ENCODE measurements at places on chromosomes 11 and 22.

- no peak for DNase-seq
Measured at GRCh38 chr11:770642-771616, 6.4 kb downstream of the GATD1 start.

GRCh38 chr11:2475136-2475918 is 30.5 kb downstream of the KCNQ1 start:
- DNase-seq = no peak

GRCh38 chr22:44181033-44181911 is 547 bp downstream of the PARVG start:
- DNase-seq = peak; percentile 27

- DNase-seq = no peak
Measured at GRCh38 chr11:70926543-70927201, 325.7 kb downstream of the SHANK2 start.

DNA sequence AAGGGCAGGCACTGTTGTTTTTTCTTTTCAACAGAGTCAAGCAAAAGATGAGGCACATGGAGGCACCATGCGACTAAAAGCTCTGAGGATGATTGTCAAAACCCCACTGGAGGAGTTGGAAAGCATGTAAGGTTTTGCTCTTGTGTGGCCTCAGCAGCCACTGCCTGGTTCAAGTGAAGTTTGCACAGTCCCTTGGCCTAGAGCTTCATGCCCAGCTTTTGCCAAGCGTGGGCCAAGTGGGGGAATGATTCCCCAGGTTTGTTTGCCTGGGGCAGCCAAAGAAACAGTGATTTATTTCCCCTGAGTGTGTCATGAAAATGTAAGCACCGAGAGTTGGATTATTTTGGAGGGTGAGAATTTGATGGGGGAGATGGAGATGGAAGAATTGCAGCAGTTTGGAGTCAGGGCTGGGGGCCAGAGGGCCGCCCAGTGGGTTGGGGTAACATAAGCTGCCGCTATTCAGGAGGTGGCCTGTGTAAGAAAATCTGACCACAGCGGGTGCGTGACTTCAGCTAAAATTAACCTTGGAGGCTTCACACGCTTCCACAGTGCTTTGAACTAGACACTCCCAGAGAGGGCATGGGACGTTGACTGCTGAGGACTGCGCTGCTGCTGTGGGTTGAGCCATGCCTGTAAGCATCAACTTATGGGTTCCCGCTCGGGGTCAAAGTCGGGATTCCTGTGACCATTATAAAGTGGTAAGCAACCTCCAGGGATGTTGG is 100.7 kb downstream of the NAV2 start:
- no peak for DNase-seq

DNA sequence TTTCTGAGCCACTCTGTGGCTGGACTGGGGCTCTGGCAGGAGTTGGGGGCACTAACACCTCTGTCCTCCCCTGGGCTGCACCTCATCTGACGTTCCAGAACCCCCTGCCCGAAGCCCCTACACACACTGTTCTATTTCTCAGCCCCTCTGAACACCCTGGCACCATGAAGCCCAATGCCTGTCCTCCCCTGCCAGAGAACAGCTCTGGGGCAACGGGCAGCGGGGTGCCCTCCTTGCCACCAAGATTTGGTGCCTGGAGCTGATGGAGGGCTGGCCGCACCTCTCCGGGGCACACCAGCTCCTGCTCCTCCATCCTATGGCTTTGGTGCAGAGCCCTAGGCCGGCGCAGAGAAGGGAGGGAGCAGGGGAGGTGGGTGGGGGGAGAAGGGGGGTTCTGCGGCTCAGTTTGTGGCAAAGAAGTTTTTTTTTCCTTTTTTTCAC is 16.3 kb downstream of the DUSP8 start:
- DNase-seq = no peak

- no peak for DNase-seq
Measured at GRCh38 chr22:44349594-44349993, 36.8 kb upstream of the SHISAL1 start.

- DNase-seq = no peak
Measured at GRCh38 chr11:78954696-78955095, 380.0 kb upstream of the NARS2 start.

DNA sequence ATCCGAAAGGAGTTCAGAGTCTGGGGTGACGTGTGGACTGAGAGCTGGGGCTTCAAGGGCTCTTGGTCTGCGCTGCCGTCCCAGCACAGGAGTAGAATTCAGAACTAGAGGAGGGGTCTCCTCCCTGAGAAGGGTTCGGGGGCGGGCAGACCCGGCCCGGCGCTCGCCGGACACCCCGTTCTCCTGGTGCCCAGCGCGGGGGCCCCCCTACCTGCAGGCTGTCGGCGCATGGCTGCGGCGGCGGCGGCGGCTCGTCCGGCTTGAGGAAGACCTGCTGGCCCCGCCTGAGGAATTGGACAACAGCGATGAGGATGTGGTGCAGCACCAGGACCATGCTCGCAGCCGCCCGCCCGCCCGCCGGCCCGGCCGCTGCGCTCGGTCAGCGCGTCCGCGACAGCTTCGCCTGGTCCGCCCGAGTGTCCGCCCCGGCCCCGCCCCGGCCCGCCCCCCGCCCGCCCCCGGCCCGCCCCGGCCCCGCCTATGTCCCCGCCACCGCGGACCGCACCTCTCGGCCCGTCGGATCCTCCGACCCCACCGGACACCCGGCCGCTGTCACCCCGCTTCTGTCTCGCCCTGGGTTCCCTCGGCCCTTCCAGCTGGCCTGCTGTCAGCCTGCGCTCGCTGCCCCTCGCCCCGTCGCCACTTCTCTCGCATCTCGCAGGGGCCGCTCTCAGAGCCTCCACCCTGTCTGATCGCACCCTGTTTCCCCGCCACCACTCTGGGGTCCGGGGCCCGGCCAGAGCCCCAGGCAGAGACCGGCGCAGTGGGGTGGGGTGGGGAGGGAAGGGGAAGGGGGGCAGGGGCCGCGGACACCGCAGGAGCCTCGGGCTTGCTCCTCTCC is 32.0 kb downstream of the PDE2A start:
- no peak for DNase-seq

- DNase-seq = no peak
Measured at GRCh38 chr11:124748481-124749343, 3.3 kb downstream of the VSIG2 start.

DNA sequence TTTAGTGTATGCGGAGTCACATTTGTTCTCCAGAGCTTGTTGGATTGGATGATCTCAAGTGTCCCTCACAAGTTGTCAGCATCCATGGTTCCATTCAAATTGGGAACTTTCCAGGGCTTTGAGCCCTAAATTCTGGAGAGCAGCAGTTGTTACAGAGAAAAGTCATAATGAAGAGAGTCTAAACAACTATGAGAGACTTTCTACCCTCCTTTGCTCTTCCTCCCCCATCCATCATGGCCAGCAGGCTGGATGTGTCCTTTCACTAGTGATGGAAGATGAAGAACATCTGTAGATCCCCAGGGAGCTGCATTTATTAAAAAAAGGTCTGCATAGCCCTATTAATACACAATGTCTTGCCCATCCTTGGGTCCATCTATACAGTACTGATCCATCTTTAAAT is 129.6 kb upstream of the TIMP3 start:
- no peak for DNase-seq

DNA sequence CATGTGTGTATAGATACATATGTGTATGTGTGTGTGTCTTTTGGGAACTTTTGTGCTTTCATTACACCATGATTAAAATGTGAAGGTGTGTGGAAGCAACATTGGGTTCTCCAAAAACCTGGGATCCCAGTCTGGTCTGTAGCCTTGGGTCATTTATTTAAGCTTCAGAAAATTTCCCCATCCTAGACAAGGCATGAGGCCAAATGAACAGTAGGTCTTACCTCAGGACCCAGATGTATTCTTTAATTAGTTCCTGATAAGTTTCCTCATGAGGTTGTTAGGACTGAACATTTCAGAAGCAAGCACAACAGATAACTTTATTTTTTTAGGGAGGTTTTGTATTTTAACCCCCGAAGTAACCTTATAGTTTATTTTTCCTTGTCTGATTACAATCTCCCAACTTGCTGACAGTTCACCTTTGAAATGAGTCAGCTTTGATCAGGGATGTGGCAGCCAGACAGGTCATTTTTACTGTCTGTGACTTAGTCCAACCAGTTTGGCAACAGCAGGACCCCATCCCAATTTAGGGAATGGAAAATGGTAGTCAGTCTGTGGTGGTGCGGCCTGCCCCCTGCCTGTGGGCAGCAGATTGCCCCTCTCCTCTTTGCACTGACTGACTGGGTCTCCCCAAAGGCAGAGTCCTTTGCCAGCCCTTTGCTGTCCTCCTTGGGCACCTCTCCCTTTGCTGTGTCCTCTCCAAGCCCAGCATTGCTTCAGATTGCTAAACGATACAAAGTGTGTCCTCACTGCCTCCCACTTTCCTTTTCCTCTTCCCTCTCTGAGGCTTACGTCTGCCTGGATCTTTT is 88.3 kb downstream of the NAV2 start:
- no peak for DNase-seq

- no peak for DNase-seq
Measured at GRCh38 chr11:19868281-19868821, 155.7 kb downstream of the NAV2 start.

GRCh38 chr11:78268591-78269410 is 80.1 kb downstream of the USP35 start:
- DNase-seq = no peak

DNA sequence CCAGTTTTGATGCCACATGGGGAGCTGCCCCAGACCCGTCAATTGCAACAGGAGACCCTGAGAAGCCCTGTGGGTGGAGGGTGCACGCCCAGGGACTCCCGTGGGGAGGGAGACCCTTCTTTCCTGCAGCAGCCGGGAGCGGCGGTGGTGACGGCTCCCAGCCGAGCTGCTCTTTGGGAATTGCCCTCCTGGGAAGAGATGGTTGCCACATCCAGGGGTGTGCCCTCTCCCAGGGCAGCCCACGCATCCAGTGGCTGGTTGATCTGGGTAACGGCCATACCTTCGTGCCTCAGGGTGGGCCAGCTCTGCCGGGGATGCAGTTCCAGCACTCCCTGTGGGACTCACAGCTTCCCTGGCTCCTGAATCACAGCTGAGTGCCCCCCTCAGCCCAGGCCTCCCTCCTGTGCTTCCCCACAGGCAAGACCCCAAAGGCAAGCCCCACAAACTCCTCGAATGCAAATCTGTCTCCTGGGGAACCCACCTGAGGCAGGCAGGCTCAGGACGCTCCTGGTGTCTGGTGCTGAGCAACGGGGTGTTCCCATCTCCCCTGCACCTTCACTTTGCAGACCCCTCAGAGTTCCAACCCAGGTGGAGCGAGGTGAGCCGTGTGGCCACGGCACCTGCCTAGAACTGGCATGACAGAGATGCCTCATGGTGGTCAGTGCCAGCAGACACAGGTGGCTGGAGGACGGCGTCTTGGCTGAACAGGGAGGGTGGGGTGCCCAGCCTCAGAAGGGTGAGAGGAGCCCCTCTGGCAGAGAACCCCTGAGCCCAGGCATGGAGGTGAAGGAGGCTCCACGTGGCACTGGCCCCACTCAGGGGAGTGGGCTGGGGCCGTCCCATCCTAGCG is 1027.4 kb downstream of the BRD1 start:
- no peak for DNase-seq

DNA sequence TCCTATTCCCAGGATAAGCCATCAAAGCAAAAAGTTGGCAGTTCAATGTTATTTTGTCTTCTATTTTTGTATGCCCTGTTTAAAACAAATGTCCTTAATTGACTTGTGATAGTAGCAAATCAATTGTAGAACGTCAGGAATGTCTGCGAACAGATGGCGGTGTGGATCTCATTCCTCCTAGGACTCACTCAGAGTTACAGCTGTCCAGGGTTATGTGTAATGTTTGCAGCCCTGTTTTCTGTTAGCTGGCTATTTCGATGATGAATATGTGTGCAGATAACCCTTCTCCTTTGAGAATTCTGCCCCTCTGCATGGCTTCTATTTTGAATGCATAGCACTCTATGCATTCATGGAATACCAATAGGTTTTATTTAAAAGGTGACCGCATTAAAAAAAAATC is 1248.0 kb upstream of the CNTN5 start:
- DNase-seq = no peak

- no peak for DNase-seq
Measured at GRCh38 chr11:27315836-27316235, 47.2 kb downstream of the CCDC34 start.

DNA sequence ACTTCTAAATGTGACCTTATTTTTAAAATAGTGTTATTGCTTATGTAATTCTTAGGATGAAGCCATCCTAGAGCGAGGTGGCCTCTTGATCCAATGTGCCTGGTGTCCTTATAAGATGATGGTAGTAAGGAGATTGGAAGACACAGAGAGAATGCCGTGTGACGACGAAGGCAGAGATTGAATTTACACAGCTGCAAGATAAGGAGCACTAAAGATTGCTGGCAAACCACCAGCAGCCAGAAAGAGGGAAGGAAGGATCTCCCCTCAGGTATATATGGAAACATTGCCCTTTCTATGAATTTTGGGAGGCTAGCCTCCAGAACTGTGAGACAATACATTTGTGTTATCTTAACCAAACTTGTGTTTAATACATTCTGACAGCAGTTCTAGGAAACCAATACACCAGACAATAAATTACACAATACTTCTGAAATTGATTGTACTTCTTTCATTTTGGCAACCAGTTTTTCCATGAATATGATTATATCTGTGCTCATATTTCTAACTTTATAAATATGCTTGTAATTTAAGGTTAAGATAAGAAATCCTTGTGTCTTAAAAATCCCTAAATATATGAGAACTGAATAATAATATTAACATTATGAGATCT is 86.3 kb upstream of the VPREB1 start:
- no peak for DNase-seq

- no peak for DNase-seq
Measured at GRCh38 chr11:106706355-106706754, 311.9 kb downstream of the GUCY1A2 start.

All from SIG-M5 (cell line).